Substantia nigra (tissue), 51 donors: ENCODE measurements at places on chromosomes 5 and 9.

DNA sequence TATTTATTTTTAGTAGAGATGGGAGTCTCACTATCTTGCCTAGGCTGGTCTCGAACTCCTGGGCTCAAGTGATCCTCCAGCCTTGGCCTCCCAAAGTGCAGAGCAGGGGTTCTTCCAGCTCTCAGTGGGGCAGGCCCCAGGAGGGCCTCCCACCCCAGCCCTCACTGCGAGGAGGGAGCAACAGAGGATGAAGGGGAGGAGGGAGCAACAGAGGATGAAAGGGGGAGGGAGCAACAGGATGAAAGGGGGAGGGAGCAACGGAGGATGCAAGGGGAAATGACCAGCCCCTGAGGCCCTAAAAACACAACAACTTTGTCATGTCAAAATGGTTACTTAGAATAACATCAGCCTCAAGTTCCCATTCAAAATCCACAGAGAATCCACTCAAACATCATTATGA lies 10.0 kb downstream of the TRIM14 start:
- DNase-seq = no peak

- no peak for DNase-seq
These were observed 67.2 kb downstream of the KCTD16 start for GRCh38 chr5:144237851-144238250.

- DNase-seq = no peak
These were observed 167.0 kb downstream of the CRB2 start for GRCh38 chr9:123523001-123523400.

DNA sequence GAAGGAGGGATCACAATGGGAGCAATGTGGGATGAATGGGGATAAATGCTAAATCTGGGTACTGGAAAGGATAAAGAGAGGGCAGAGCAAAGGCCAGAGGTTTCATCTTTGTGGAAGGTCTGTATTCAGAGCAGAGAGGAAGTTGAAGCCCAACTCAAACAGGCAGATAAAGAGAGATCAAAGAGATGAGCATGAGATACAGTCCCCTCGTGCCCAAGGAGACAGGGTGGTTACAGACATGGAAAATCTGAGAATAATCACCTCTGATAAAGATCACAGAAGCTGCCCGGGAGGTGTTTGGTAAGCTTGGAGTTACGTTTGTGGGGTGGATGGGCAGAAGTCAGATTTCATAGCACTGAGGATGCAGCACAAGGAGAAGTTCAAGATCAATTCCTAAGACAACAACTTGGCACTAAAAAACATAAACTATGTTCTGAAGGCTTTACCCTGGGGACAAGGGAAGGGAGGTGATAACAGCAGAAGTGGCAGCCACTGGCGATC lies 459 bp upstream of the ERAP2 start:
- no peak for DNase-seq

- no peak for DNase-seq
These were observed 91.9 kb downstream of the EHMT1 start for GRCh38 chr9:137710704-137711103.

- DNase-seq = no peak
These were observed 7.5 kb downstream of the ZNF608 start for GRCh38 chr5:124738681-124739633.

- DNase-seq = no peak
These were observed 232.9 kb downstream of the GOLPH3 start for GRCh38 chr5:31941151-31941755.

DNA sequence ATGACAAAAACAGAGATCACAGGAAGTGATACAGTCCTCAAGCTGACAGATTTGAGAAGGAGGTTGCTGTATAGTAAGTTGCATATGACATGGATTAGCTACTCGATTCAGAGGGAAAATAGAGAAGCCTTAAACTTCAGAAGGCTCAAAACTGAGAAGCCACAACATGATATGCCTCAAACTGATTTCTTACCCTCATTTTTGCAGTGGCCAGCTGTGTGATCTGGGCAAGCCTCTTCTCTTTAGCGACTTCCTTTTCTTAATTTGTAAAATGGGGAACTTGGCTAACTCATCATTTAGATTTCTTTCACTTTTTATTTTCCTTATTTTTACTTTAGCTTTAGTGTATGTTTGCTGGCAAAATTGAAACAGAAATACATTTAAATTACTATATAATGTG lies 421.1 kb downstream of the KIF4B start:
- DNase-seq = no peak

GRCh38 chr9:121640076-121640475 lies 11.4 kb upstream of the DAB2IP start:
- no peak for DNase-seq

DNA sequence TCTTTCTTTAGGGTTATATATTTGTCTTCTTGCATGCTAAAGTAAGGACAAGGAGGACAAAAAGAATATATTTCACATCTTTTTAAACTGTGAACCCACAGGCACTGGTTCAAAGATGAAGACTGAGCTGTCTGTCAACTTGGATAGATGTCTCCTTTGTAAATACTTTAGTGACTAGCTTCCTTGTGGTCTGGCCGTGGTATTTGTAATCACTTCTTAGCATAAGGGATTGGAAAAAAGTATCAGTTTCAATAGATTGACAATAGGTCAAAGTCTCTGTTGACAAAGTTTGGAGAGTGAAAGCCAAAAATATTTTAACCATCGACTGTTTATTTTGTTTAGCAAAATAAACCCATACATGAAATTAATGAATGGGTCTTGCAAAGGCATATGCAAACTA lies 91.4 kb downstream of the TMEM167A start:
- DNase-seq = no peak

- DNase-seq = no peak
These were observed 47.1 kb downstream of the MAPKAP1 start for GRCh38 chr9:125659954-125660353.

DNA sequence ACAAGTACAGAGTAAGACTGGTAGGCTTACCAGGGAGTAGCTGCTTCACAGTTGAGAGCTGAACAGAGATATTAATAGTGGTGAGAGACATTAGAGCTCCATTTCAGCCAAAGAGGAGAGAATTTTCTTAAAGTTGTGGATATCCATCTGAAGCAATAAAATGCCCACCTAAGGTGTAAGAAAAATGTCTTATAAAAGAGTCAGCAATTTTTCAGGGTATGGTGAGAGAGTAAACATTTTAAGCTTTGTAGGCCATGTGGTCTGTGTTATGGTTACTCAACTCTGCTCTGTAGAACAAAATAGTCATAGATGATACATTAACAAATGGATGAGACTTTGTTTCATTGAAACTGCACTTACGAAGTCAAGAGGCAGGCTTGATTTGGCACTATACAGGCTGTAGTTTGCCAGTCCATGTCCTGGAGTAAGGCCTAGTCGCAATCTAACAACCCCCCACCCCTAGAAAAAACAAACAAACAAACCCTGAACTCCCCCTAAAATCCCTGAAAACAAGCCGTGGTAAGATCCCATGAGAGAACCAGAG lies 945.4 kb upstream of the SEMA6A start:
- DNase-seq = no peak

GRCh38 chr9:111762556-111762955 lies 32.2 kb downstream of the SHOC1 start:
- no peak for DNase-seq

DNA sequence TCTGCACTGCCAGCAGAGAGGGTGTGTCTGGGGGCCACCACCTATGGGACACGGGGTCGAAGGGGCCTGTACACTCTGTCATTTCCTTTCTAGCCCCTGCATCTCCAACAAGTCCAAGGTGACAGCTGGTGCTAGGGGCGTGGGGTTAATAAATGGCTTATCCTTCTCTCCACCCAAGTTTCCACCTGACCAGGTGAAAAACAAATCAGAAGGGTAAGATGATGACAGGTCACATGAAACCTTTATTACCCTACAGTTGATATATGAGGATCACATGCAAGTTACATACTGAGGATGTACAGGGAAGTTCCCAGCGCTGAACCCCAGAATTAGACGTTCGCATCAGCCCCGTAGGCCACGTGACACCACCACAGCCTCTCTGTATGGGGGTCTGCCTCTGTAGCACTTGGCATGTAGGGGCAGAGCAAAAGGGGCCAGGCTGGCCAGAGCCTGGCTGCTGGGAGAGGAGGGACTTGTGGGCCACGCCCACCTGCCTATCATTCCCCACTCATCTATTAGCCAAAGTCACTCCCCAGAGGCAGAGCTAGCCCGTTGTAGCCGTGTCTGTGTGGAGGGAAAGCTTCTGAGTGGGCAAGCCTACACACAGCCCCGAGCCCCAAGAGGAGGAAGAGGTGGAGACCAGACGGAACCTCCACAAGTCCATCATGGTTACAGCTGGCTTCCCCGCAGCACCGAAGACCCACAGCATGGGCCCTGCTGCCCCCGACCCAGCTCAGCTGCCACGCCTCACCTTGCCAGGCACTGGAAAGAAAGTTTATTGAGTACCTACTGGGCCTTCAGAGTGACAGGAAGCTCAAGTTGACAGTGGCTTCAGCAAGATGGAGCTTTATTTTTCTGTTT lies 2.2 kb downstream of the TMEM141 start:
- no peak for DNase-seq

- no peak for DNase-seq
These were observed 18.8 kb upstream of the SUB1 start for GRCh38 chr5:32566319-32567111.

DNA sequence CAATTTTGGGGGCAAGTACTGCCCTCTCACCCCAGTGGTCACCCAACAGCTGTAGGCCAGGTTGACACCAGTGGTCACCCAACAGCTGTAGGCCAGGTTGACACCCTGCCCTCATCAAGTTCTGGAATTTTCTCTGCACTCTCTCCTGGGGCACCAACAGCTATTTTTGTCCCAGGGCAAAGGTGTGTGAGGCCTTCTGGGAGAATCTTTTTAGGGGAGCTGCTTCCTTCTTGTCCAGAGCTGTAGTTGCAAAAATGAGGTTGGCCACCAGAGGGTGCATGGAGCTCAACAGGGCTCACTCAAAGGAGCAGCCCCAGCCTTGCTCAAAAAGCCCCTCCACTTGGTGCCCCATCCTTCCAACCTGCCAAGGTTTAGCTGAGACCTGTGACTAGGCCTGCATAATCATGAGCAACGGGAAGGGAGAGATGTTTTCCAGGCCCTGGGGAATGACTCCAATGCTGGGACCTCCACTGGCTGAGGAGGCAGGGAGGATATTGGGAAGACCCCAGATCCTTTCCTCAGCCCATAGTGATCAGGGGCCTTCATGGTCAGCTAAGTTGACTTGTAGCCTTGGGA lies 10.6 kb upstream of the P4HA2 start:
- DNase-seq = peak; percentile 41

- DNase-seq = no peak
These were observed 10.8 kb upstream of the NUDT12 start for GRCh38 chr5:103573411-103573810.

GRCh38 chr5:74978345-74978744 lies 74.0 kb downstream of the GCNT4 start:
- DNase-seq = no peak

DNA sequence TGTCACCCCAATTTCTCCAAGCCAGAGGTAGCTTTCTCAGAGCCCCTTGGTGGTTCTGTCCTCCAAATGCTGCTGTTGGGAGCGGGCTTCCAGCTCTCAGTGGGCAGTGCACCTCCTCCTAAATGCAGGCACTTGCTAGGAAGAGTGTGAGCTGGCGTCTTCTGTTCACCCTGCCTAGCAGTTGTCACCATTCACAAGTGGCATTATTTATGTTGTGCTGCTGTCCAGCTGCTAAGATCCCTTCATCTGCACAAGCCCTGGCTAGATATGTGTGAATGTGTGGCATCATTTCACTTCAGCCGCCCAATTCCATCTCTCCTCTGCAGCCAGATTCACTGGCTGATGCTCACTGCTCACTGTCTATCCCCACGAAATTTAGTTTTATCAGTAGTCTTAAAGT lies 43.7 kb downstream of the SLC36A1 start:
- DNase-seq = no peak

DNA sequence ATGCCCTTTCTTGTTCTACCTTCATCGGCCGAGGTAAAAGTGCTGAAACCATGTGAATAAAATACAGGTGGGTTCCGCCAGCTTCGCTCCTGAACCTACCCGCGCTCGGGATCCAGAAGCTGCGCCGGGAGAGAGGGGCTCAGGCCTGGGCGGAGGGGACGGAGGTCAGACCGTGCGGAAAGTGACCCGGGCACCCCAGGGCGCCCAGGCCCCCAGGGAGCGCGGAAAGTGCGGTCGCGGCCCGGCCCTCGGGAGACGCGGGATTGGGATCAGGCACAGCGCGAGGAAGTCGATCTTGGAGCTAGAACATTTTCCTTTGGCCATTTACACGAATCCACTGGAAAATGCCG lies 329 bp downstream of the SYK start:
- no peak for DNase-seq

DNA sequence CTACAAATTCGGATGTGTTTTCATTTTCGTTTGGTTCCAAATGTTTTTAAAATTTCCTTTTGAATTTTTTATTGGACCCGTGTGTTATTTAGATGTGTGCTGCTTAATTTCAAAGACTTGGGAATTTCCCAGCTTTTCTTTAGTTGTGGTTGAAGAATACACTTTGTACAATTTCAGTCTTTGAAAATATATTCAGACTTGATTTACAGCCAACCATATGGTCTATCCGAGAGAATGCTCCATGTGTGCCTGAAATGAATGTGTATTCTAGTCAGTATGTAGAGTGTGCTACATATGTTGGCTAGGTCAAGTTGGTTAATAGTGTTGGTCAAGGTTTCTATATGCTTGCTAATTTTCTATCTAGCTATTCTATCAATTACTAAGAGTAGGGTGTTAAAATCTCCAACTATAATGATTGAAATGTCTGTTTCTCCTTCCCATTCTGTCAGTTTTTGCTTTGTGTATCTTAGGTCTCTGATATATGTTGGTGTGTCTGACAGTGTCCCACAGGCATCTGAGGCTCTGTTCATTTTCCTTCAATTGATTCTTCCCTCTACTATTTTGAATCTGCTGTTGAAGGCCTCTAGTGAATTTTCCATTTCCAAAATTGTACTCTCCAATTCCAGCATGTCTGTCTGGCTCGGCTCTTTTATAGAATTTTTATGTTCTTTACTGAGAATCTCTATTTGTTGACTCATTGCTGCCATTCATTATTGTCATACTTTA lies 36.2 kb downstream of the RNF130 start:
- no peak for DNase-seq
